T47D (cell line): ENCODE measurements at places on chromosomes 1 and 21.

- peak; percentile 89 for DNase-seq
These were observed 10.8 kb upstream of the SHISA4 start for GRCh38 chr1:201877877-201878401.

DNA sequence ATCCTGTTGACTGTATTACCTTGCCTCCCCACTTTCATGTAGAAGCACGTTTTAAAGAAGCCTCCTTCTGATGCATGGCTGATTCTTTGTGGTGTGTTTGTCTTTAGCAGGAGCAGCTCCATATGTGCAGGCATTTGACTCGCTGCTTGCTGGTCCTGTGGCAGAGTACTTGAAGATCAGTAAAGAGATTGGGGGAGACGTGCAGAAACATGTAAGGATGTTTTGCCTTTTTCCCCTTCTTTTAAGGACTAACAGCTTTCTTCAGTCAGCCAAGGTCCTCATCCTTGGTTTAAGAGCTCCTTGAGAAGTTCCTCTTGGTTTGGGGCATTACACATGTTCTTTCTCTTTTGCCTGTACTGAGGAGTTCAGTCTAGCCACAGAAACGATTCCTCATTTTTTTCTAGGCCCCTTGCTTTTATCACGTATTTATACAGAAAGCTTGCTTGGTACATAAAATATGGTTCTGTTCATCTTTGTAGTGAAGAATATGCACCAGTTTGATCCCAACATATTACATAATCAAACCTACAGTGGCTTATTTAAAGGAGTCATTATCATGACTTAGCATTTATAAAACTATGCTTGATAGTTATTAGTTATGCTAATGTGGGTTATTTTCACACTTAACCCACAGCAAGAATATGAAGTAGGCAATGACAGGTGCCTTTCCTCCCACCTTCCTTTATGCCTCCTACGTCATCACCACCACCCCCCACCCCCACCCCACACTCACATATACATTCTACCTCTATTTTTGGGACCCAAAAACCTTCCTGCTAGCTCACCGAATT lies 19.6 kb downstream of the CAP1 start:
- DNase-seq, result no peak

- DNase-seq, result no peak
These were observed 57.4 kb downstream of the ARID4B start for GRCh38 chr1:235270625-235271024.

- peak; percentile 63 for DNase-seq
These were observed 973.7 kb downstream of the LTN1 start for GRCh38 chr21:28018741-28019669.

GRCh38 chr1:161307230-161307768 lies 2.5 kb downstream of the MPZ start:
- DNase-seq, result no peak

DNA sequence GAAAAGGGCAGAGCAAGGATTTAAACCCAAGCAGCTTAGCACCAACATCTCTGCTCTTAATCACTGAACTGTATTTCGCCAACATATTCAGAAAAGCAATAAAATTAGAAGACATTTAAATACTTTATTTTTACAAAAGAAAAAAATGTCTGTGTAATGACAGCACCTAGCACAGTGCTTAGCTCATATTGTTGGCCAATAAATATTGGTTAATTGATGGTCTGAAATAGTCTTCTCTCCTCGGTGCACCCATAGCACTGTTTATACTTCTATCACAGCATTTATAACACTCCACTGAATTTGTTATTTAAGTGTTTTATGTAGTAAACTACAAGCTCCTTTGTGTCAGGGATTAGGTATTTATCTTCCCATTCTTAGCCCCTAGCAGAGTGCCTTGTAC lies 70.9 kb upstream of the PLPPR4 start:
- no peak for DNase-seq

DNA sequence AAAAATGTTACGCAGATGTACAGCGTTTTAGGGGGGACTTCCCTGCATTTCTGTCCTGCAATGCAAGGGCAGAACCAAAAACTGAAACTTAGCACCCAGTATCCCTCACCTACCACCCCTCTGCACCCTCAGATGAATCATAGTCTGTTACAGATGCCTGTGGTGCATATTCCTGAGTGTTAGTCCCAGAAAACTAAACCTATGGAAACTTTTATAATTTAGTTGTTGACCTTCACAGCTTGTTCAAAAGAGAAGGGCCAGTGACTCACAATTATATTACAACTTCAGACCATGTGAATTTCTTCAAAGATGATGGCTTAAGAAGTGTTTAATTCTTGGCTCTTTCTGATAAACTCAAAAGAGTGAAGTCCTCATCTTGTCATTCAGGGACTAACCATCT lies 5.8 kb downstream of the PTGER3 start:
- DNase-seq, result no peak

DNA sequence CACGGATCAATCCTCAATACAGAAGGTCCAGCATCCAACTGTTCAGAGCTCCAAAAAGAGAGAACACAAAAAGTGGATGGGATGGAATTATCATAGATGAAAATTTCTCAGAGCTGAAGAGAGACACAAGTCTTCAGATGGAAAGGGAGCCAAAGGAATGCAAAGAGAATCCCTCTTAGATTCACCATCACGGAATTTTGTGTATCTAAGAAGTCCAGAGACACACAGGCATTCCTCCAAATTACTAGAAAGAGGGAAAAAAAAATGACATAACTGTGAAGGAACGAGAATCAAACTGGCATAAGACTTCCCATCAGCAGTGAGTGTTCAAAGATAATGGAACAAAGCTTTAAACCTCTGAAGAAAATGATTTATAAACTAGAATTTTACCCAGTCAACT lies 101.2 kb downstream of the ZSCAN20 start:
- no peak for DNase-seq

DNA sequence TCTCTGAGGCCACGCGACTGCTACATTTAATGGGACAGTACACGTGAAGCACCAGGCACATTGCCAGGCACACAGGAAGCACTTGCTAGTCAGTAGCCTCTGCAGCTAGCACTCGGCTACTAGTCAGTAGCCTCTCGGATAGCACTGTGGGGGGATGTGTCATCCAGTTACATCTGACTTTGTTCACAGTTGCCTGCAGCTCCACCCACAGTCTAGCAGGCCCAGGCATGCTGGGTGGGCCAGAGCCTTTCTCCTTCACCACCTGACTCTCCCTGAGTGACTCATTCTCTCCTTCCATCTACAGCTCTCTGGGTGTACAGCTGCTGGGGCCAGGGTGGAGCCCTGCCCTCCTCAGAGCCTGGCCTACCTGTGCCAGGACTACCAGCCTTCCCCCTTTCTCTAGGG lies 51.5 kb downstream of the PTPRF start:
- DNase-seq, result no peak

DNA sequence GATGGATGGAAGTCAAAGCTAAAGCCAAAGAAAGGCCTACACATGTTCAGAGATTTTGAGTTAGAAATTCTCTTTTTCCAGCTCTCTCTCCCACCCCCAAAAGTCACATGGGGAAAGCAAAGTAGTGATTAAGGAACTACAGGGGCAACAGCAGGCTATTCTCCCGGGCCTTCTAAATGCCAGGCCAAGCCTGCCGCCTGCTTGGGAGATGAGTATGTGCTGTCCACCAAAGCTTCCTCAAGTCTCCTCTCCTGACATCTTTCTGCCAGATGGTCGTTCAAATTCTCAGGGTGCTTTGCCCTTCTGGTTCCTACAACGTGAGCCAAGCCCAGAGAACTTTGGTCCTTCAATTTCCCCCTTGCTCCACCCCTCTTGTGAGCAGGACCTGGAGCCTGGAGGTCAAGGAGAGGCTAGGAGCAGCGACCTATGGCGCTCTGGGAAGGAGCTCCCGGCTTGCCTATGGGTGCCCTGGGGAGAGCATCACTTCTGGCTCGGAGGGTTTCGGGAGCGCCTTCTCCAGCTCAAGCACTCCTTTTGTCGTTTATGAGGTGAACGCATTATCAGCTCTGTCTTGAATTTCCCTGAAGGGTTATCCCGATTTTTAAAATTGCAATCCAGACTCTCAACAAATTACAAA lies 4.4 kb upstream of the PRRX1 start:
- DNase-seq, result no peak

DNA sequence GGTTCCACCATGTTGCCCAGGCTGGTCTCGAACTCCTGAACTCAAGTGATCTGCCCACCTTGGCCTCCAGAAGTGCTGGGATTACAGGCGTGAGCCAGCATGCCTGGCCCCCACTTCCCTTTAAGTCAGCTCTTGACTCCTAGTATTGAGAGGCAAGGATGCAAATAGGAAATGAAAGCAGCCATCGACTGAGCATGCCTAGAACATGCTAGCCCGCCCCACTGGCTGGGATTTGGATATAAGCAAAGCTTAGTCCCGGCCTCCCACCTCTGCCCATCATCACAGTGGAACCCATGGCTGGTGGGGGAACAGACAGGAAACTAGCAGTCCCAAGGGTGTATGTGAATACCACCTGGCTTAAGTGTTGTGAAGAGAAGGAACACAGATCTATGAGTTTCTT lies 10.5 kb downstream of the C1orf167 start:
- no peak for DNase-seq

GRCh38 chr1:18535391-18536210 lies 54.9 kb downstream of the KLHDC7A start:
- no peak for DNase-seq

DNA sequence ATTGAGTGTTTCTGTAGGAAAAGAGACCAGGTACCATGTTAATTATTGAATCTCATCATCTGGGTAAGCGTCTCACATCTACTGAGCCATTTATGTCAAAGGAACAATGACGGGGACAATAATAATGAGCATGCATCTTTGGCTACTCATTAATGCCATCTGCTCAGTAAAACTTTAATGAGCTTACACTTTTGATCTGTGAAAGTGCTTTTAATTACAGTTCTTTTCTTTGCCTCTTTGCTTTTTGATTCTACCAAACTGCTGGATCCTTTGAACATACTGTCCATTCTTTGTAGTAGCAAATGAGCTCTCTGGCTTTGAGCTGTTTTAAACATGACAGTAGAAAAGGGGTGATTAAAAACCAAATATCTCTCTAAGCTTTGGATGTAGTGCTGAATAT lies 181.2 kb upstream of the IVNS1ABP start:
- DNase-seq, result no peak

DNA sequence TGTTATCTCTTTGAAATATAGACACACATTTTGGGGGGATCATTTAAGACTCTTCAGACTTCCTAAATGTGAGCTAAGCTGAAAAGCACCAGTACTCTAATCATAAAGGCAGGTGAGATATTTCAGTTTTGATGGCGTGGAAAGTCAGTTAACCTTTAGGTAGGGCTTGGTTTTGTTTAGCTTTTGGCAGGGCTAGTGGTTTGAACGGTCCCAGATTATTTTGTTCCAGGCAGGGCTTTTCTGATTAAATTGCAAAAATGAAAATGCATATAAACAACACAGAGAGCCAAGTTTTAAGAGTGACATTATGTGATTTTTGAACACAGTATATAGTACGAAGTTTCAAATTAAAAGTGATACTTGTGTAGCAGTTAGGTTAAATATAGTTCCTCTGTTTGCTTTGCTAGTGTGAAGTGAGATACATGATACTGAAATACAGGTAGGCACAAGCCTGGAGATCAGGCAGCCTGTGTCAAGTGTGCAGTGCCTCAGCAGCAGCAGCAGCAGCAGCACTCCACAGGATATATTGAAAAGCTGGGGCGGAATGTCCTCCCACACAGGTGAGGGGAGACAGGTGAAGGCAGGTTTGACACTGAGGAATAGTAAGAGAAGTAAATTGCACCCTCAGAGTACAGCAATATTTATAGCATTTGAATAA lies 47.4 kb downstream of the CAMTA1 start:
- no peak for DNase-seq

- DNase-seq, result no peak
These were observed 642.2 kb downstream of the SMYD3 start for GRCh38 chr1:245864872-245865271.

GRCh38 chr1:20342294-20343148 lies 51.8 kb downstream of the VWA5B1 start:
- DNase-seq, result no peak

DNA sequence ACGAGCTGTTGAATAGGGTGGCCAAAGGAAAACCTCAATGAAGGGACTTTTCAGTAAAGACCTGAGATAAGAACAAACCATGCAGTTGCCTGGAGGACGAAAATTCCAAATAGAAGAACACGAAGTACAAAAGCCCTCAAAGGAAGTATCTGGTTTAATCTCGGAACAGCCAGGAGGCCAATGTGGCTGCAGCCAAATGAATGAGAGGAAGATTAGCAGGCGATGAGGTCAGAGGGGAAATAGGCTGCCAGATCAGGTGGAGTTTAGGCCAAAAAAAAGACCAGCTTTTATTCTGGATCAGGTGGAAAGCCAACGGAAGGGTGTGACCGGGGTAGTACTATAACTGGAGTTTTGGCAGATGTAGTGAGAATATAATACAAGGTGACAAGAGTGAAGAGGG lies 43.7 kb downstream of the SRSF11 start:
- no peak for DNase-seq

GRCh38 chr1:24919791-24920532 lies 10.1 kb downstream of the RUNX3 start:
- DNase-seq, result no peak

GRCh38 chr1:33502726-33503125 lies 30.3 kb downstream of the ZSCAN20 start:
- no peak for DNase-seq

DNA sequence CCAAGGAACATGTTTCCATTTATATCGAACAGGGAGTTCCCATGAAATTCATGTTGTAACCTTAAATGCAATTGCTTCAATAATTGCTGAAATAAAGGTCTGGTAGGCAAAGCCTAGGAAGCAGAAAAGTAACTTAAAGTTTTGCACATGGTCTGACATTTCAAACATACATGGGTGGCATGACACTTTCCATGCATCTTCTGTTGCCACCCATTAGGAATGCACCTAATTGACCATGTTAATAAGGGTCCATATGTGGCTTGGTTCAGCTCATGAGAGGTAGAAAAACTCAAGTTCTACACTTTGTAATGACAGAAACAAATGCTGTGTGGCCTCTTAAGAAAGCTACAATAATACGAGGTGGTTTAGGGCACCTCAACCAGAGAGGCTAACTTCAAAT lies 72.0 kb upstream of the GORAB start:
- no peak for DNase-seq

DNA sequence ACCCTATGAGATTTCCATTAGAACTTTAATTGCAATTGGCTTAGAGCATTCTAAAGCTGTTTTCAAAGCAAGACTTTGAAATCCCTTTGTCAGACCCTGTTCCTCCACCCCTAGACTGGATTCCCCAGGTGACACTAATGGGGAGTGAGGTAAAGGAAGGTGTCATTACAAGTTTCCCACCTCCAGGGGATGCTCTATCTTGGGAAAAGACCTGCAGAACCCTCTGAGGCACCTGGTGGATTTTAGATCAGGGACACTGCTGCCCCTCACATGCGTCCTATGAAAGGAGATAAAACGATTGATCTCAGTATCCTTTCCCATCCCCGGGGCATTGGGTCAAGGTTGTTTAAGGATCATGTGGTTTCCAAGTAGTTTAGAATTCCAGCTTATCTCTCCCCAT lies 80.3 kb upstream of the RGS4 start:
- DNase-seq, result no peak

GRCh38 chr1:92029241-92029922 lies 403 bp upstream of the EPHX4 start:
- no peak for DNase-seq

GRCh38 chr21:39661740-39662139 lies 49.0 kb downstream of the B3GALT5 start:
- DNase-seq, result no peak
